Vagina (tissue), 2 donors: ENCODE measurements at places on chromosomes 16 and 17. TPM values are rescaled to one million over a fixed set of nuclear protein-coding genes. Genes with fewer than 3 reads are reported as not detected.

TNP2 gene
- total RNA-seq = not detected

NPIPA7 gene
- 4.4 TPM for total RNA-seq

EMC8 gene
- 42.0 TPM for total RNA-seq

SNAI3 gene
- total RNA-seq = not detected

SPATA32 gene
- total RNA-seq = not detected

KRT9 gene
- total RNA-seq = not detected

RAPGEFL1 gene
- total RNA-seq = 144 TPM

ITGA2B gene
- 2.0 TPM for total RNA-seq

SPATA2L gene
- total RNA-seq = 16.2 TPM

SPNS2 gene
- total RNA-seq = 79.3 TPM

GPR139 gene
- not detected for total RNA-seq

SLC16A13 gene
- total RNA-seq = 2.0 TPM

GRCh38 chr17:4666296-4666695 is 24.8 kb upstream of the ALOX15 start:
- no peak for DNase-seq

DNA sequence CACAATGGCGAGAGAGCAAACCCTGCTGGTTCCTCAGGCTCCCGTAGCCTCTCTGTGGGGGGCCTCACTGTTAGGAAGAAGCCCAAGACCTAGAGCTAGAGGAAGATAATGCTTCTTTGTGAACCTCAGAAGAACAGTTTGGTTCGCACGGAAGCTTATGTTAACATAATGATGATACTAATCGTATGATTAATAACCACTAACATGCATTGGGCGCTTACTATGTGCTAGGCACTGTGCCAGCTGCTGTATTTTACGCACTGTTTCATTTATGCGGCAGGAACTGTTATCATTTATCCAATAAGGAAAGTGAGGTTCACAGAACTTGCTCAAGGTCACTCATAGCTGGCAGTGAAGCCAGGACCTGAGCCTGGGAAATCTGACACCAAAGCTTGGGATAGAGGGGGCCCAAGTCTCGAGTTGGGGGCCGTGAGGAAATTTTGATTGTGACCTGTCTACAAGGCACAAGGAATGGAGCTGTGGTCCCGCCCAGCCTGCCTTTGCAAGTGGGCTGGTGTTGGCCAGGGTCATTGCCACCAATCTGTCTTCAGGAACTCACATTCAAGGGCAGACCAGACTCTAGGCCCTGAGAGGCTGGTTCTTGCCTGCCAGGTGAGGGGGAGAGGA is 6.8 kb downstream of the PRCD start:
- no peak for DNase-seq

DNA sequence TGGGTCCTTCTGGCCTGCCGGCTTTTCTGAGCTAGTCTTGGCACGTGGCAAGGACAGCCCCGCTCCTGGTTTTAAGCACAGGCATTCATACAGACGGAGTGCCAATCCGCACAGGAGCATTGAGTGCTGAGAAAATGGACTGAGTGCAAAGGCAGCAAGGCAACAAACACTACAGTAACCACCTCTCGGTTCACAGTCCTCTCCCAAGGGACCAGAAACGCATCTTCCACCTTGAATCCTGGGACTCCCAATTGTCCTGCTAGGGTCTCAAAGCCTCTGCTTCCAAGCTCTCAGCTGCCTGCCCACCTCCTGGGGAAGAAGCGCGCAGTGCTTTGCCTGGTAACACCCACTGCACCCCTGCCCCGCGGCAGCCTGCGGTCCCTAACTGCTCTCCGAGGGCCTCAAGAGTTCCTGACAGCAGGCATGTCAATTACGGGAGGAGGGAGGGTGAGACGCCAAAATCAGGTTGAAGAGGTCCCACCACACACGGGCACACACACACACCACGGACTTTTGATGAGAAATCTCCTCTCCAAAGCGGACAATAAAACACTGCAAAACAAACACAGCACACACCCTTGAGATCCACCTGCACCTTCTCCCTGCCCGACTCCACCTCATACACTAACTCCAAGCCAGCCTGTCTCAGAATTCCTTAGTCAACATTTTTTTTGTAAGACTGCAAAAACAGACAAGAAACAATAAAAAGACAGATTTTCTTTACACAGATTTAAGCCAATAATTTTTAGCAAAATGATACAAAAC is 15.0 kb downstream of the SLC16A3 start:
- DNase-seq = no peak

- no peak for DNase-seq
These were observed 62.7 kb upstream of the SREBF1 start for GRCh38 chr17:17899486-17899885.

DNA sequence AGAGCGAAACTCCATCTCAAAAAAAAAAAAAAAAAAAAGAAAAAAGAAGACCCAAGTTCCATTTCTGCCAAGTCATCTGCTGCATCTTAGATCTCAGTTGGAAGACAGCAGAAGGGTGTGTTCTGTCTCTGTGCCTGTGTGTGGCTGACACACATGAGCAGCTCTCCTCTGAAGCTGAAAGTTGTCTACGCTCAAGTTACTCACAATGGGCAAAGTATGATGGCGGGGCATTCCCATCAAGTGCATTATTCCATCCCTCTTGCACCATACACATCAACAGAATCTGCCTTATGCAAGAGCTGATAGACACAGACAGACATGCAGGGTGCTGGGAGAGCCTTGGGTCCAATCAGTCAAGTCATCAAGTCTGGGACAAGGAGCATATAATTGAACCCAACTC is 402.2 kb downstream of the XYLT1 start:
- peak; percentile 81 for DNase-seq

DNA sequence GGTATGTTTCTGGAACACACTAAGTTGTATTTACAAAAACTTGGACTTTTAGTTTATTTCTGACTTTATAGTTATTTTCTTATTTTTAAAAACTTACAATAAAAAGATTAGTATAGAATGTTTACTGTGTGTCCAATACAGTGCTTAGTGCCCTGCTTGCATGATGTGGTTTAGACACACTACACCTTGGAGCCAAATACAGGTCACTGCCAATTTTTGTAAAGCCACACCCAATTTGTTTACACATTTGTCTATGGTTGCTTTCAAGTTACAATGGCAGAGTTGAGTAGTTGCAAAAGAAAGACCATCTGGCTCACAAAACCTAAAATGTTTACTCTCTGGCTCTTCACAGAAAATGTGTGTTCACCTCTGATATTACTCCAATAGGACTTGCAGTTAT is 807.1 kb downstream of the KCNJ2 start:
- no peak for DNase-seq

GRCh38 chr16:27781981-27782880 is 232.3 kb downstream of the KATNIP start:
- no peak for DNase-seq

DNA sequence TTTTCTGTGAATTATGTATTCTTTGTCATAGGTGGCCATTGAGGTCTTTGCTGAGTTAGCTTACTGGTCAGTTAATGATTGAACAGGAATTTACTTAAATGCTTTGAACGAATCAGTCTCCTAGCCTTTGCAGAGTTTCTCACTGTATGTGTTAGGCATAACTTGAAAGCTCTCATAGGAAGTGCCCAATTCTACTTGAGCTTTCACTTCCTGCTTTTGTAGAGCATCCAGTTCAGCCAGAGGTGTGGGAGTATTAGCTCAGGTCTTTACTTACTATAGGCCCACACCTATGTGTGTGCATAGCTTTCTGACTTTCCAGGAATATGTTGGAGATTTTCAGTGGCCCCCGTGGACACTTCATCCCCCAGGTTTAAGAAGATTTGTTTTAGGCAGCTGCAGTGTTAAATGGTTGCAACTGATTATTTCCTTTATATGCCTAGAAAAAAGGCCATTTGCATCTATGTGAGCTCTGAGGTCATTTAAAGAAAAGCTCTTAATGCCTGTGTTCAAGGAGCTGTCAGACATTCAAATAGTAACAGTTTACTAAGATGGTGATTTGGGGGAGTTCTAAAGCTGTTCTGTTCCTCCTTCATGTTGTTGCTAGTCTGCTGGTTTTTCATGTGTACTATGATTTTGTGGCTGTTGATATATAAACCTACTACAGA is 62.3 kb downstream of the PHKB start:
- DNase-seq = no peak

GRCh38 chr17:78224231-78225087 is 7.0 kb upstream of the TMEM235 start:
- DNase-seq = no peak

DNA sequence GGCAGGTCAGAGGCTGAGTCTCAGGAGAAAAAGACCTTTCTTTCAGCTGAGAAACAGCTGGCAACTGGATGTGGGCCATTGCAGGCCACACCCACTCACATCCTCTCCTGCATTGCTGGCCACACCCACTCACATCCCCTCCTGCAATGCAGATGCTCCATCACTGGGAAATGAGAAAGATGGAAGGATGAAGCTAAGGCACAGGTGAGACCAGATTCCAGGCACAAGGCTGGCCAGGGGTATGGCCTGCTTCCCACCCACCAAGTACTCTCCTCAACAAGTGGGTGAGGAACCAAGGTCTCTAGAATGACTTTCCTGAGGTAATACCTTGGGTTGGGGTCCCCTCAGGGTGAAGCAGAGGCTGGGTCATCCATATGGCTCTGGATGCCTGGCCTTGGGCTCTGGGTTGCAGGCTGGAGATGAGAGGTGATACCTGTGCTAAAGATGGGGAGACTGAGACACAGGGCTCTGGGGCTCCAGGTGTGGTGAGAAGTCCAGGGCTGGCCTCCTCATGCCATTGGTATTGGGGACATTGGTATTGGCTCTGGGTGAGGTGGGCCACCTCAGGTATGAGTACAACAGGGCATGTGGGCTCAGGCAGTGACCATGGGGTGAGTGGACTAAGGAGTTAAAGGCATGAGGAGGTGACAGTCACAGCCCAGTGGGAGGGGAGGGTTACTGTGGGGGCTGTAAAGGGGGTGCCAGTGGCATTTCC is 1726.8 kb downstream of the TP53TG3F start:
- peak; percentile 79 for DNase-seq

DNA sequence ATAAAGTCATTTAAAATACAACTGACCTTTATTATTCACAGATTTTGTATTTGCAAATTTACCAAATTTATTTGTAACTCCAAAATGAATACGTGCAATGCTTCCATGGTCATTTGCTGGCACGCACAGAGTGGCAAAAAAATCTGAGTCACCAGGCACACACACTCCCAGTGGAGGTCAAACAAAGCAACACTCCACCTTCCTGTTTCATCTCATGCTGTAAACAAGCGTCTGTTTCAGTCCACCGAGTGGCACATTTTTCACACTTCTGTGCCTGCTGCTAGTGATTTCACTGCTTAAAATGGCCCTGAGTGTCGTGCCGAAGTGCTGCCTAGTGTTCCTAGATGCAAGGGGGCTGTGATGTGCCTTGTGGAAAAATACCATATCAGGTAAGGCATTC is 17.8 kb upstream of the ITGAE start:
- no peak for DNase-seq

GRCh38 chr16:11329071-11329491 is 16.2 kb upstream of the RMI2 start:
- no peak for DNase-seq

DNA sequence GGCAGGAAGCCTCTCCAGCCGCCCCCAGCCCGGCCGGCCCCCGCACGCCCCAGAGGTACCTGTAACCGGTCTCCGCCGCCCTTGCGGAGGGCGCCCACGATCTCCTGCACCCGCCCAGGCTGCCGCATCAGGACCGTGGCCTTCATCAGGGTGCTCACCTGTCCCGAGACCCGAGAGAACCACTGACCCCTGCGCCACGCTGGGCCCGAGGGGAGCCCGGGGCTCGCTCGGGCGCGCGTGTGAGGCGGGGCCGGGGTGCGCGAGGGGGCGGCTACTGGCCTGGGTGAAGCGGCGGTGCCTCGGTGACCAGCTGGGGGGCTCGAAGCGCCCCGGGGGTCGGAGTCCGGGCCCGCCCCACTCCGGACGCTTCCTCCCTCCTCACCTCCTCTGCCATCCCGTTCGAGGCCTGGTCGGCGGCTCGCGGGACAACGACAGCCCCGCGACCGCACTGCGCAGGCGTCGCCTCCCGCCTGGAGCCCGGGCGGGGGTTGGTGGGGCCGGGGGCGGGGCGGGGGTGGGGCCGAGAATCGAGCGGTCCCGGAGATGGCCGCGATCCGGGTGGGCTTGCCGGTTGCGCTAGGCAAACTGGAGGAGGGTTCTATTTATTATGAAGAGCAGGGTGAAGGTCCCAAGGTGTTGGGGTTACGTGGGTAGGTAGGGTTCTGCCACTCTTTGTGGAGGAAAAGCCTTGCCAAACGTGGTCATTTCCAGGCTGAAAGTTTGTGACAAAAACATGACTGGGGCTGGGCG is at the start of gene NT5C3B:
Gene NT5C3B (minus strand): TSS at position 433 of the 750 bp plus-strand sequence. CDS start 39 bp downstream, at position 394.
- no peak for DNase-seq

DNA sequence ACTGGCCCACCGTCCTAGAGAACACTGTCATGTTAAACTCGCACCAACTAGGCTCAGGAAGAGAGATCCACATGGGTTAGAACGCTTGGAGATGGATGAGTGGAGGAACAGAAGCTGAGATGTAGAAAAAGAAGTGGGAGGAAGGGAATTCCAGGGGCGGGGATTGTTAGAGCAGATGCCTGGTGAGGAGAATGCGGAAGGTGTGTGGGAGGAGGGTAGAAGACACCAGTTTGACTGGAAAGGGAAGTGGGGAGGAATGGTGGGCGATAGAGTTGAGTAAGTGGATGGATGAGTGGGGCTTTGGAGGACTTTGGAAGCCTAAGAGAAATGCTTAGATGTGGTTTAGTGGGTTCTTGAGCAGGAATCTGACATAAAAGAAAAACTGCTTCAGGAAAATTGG is 37.4 kb downstream of the DHX38 start:
- DNase-seq = no peak

- no peak for DNase-seq
These were observed 98.8 kb downstream of the DYNLRB2 start for GRCh38 chr16:80639636-80640035.

GRCh38 chr17:43680461-43680860 is 18.7 kb upstream of the MEOX1 start:
- DNase-seq = no peak

DNA sequence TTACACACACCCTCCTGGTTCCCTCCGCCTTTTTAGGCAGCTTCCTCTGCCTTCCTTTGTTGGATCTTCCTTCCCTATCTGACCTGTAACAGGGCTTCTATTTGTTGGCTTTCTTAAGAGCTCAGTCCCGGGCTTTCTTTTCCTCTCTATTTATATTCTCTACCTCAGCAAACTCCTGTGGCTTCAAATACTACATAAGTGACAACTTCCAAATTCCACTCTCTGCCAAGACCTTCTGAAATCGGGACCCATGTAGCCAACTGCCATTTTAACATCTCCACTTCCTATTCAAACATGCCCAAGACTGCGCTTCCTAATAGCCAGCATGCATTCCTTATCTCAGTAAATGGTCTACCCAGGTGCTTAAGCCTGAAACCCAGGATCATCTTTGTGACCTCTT is 128.1 kb downstream of the MRTFB start:
- no peak for DNase-seq
